Suppressor macrophage treated with lipopolysaccharide for 4 hours (primary cell): ENCODE measurements at places on chromosomes 11 and 22.

DNA sequence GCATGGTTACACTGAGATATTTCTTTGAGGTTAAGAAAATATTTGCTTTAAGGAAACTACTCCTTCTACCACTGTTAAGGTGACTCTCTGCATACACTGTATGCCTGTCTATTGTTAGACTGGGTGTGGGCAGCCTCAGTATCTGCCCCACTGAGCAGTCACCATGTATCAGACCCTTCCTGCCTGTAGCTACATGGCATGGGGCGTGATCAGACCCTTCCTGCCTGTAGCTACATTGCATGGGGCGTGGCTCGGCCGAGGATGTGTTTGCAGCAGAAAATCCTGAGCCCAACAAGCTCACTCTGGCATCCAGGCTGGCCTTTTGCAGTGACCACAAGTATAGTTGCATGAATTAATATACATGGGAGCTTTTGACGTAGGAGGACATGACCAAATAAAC, 669.4 kb downstream of the OPCML start:
- DNase-seq, result no peak

DNA sequence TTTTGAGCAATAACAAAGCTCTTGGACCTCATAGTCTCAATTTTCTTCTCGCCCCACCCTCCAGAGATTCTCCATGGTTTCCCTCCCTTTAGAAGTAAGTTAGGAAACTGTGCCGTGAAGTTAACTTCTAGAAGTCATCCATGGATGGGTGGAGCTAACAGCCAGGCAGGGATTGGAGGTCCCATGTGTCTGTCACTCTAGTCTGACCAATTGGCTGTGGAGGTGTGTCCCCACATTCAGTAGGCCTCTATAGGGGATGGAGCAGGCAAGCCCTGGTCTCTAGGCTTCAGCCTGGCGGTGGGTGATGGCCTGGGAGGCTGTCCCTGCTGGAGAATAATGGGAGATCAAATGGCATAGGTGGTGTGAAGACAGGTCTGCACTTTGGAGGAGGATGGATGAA, 50.7 kb downstream of the TP53I11 start:
- peak; percentile 47 for DNase-seq

GRCh38 chr11:68271023-68271780, 571 bp downstream of the C11orf24 start:
- peak; percentile 76 for DNase-seq

DNA sequence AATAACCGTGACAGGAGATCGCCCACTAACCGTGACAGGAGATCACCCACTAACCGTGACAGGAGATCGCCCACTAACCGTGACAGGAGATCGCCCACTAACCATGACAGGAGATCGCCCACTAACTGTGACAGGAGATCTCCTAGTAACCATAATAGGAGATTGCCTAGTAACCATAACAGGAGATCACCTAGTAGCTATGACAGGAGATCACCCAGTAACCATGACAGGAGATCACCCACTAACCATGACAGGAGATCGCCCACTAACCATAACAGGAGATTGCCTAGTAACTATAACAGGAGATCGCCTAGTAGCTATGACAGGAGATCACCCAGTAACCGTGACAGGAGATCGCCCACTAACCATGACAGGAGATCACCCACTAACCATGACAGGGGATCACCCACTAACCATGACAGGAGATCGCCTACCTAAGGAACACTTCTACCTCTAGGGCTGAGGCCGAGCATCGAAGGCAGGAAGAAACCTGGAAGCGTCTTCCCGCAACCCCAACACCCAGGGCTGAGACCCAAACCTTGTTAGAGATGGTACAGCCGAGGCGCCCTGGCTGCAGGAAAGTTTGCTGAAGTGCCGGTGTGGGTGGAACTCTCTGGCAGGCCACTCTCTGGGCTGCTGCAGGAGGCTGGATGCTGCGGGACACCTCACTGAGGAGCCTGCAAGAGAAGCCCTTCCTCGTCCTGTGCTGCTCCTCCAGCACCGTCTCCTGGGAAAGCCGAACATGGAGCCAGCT, 67.5 kb upstream of the THY1 start:
- no peak for DNase-seq

DNA sequence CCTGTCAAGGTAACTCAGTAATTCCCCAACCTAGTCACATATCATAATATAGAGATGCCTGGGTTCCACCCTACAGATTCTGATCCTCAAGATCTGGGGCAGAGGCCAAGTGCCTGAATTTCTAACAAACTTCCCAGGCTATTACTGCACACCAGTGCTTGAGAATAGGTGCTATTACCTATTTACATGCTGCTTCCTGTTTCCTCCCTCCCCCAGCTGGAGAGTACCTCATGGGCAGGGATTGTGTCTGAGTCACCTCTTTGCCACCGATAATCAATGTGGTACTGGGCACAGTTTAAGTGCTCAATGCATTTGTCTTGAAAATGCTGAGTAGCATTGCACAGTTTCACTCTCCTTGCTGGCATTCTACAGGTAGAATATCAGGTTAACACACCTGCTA, 582.2 kb upstream of the CADM1 start:
- DNase-seq, result no peak

GRCh38 chr22:26514419-26515161, 2.3 kb upstream of the TFIP11 start:
- DNase-seq, result no peak

- DNase-seq, result no peak
These were observed 88.4 kb downstream of the TRAF6 start for GRCh38 chr11:36421546-36422155.

DNA sequence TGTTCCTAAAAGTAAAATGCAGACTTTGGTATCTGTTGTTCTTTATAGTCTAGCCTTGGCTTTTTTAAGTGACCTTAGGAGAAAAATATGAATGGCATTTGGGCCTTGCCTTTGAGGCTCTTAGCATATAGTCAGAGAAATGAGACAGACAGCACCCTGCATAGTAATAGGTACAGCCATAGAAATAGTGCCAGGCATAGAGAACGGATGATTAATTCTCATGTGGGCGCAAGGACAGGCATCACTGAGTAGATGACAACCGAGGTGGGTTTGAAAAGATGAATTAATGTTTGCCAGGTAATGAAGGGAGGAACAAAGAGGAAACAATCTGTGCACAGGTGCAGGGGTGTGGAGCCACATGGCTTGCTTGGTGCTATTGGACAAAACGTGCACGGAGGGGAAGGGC, 90.5 kb downstream of the BMAL1 start:
- DNase-seq, result no peak

- DNase-seq, result no peak
These were observed 29.9 kb downstream of the CWF19L2 start for GRCh38 chr11:107427569-107428180.

DNA sequence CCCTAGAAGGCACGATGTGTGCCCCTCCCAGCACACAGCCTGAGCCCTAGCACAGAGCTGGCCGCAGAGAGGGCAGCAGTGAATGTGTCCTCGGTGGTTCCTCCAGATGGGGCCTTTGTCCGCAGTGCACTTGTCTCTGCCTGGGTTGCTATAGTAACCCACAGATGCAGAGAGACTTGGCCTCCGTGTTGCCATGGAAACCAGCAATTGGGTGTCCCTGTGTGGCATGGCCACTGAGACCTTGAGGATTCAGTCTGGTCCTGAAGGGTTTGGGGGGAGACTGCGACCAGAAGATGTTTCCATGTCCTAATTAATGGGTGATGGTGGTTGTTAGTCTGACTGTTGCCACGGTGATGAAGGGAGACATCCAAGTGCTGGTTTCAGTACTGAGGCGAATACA, 42.6 kb upstream of the TUB start:
- DNase-seq, result no peak

DNA sequence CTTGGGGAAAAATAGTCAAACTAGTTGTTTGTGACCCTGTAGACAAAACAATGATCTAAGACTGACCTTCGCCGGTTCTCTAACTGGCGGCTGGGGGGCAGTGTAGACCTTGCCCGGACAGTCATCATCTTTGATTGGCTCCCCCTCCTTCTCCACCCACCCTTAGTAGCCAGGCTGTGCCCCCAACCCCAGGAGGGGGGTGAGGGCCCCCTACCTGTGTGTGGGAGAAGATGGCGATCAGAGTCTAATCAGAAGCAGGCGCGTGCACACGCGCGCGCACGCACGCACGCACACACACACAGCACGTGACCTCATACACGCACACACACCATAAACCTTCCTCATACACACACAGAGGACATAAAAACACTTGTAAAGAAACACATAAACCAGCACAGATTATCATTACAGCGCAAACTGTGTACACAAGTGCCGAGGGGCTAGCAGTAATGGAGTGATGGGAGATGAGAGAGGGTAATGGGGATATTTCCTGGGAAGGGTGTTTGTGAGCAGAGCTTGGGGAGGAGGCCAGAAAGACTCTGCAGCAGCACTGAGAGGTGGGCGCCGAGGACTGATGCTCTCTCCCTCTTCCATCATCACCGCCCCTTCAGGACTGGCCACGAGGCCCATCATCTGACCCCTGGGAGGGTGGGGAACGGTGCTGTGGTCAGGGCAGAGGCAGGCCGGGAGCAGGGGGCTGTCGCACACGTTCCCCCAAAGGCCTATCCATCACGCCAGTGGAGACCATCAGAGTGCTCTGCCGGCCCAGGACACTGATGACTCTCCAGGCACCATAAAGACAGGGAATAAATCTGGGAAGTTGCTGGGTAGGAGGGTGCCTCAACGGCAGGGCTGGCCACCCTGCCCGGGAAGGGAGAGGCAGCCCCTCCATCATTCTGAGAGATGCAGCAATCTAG, 12.2 kb downstream of the NECTIN1 start:
- no peak for DNase-seq

DNA sequence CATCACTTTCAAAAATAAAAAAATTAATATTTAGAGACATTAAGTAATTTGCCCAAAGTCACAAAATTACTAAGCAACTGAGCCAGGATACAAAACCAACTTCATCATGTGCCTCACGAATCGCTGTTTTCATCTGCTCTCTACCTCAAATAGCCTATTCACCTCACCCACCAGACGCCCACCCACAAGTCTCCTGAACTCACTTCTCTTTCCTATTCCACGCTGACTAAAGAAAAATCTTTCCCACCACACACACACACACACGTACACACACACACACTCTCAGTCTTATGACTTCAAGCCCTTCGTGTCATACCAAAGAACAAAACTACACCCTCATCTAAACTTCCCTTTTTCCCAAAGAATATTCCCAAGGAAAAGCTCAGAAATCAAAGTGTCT, 2.2 kb downstream of the OR8B12 start:
- DNase-seq, result peak; percentile 20

GRCh38 chr11:44408141-44408540, 98.2 kb upstream of the ALX4 start:
- DNase-seq, result no peak

- DNase-seq, result peak; percentile 26
These were observed 885 bp downstream of the TRMU start for GRCh38 chr22:46336119-46337078.
